ENCODE measurements at places on chromosomes 11 and 22.

GRCh38 chr22:30265823-30266444 lies 717 bp downstream of the OSM start:
- peak; percentile 92 for DNase-seq

DNA sequence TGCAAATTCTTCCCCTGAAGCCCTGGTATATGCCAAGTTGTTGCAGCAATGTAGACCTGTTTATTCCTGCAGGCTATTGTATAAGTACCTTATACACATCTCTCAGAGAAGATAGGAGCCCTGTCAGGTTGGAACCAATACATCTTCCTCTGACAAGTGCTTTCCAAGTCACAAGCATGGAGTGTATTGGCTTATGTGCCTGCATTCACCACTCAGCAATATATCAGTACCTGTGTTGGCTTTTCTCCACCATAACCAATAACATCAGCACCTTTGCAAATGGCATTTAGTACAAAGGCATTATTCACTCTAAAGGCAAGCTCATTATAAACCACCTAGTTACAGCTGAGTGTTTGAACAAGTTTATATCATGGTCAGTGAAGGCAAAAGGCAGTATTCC lies 611.7 kb upstream of the CNTN5 start:
- DNase-seq, result no peak

GRCh38 chr11:70467201-70468085 lies 69.1 kb downstream of the CTTN start:
- DNase-seq, result no peak

DNA sequence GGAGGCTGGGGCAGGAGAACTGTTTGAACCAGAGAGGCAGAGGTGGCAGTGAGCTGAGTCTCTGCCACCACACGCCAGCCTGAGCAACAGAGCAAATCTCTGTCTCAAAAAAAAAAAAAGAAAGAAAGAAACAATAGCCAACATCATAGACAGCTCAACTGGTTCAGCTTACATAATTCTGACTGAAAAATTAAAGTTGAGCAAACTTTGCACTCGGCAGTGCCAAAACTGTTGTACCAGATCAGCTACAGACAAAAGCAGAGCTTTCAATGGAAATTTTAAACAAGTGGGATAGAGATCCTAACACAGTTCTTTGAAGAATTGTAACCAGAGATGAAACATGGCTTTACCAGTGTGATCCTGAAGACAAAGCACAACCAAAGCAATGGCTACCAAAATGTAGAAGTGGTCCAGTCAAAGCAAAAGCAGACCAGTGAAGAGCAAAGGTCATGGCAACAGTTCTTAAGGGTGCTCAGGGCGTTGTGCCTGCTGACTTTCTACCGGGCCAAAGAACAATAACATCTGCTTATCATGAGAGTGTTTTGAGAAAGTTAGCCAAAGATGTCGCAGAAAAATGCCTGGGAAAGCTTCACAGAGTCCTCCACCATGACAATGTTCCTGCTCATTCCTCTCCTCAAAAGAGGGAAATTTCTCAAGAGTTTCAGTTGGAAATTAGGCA lies 59.3 kb downstream of the TTC28 start:
- DNase-seq, result no peak

DNA sequence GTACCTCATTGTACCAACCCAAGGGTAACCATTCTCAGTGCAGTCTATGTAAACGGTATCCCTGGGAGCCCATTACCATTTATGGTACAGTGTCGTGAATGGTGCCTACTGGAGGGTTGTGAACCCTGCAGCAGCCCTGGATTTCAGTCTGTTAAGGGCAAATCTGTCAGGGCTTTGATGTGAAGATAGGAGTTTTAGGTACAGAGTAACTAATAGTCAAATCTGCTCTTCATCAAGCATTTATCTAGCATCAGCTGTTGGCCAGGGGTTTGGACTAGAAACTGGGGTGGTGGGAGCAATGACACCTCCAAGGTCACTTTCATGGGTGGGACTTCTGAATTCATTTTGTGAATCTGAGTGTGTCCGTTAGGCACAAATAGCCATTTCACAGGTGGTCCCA lies 50.6 kb upstream of the RFPL3 start:
- no peak for DNase-seq

GRCh38 chr11:23732026-23732425 lies 764.8 kb upstream of the LUZP2 start:
- no peak for DNase-seq

DNA sequence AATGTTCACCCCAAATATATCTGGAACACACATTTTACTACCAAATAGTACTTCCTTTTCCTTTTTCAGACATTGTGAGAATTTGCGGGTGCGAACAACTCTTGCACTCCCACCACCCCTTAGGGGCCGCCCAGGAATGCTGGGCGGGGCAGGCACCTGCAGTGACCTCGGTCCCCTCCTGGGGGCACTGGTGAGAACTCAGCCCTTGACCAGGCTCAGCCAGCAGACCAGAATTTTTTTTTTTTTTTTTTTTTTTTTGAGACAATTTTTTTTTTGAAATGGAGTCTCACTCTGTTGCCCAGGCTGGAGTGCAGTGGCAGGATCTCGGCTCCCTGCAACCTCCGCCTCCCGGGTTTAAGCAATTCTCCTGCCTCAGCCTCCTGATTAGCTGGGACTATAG lies 75.8 kb downstream of the ARHGAP8 start:
- no peak for DNase-seq

- DNase-seq, result no peak
These were observed 32.6 kb downstream of the ZNRF3 start for GRCh38 chr22:28915969-28916368.

DNA sequence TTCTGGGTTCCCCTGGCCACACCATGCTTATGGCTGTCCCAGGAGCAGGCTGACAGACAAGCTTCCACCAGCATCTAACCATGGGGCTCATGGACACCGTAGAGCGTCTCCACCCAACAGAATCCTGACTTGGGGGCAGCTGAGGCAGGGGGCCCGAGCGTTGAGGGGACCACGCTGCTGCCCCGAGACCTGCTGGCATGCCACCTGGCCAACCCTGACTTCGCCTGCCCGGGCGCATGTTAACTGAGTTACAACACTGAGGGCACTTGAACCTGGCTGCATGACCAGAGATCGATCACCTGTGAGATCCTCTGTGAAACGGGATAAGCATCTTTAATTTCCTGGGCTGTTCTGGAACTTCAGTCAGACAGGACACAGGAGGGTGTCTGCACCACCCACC lies 13.7 kb downstream of the PPM1F start:
- no peak for DNase-seq

DNA sequence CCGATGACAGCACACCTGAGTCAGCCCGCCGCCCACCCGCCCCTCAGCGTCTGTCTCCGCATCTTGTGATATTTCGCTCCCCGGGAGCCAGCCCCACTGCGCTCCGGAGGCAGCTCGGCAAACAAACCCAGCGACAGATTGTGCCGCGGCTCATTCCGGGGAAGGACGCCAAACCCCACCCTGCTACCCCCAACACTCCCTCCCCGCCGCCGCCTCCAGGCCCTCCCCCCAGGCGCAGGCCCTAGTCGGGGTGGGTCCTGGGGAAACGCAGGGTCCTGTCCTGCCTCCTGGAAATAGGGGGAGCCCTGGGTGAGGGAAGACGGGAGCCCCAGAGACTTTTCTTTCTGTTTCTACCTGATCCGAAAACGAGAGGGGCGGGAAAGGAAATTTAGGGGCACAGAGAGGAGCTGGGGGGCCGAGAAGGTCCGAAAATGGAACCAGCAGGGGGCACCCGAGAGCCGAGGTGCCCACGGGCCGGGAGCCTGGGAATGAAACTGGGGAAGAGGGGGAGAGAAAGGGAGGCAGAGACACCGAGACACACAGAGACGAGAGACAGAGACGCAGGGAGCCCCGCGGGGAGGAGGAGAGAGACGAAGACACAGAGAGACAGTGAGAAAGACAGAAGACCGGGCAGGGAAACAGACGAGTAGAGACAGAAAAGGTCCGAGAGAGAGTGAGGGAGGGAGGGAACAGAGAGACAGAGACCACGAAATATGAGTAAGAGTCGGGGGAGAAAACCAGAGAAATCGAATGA lies 1.7 kb upstream of the RTN4RL2 start:
- DNase-seq, result no peak

DNA sequence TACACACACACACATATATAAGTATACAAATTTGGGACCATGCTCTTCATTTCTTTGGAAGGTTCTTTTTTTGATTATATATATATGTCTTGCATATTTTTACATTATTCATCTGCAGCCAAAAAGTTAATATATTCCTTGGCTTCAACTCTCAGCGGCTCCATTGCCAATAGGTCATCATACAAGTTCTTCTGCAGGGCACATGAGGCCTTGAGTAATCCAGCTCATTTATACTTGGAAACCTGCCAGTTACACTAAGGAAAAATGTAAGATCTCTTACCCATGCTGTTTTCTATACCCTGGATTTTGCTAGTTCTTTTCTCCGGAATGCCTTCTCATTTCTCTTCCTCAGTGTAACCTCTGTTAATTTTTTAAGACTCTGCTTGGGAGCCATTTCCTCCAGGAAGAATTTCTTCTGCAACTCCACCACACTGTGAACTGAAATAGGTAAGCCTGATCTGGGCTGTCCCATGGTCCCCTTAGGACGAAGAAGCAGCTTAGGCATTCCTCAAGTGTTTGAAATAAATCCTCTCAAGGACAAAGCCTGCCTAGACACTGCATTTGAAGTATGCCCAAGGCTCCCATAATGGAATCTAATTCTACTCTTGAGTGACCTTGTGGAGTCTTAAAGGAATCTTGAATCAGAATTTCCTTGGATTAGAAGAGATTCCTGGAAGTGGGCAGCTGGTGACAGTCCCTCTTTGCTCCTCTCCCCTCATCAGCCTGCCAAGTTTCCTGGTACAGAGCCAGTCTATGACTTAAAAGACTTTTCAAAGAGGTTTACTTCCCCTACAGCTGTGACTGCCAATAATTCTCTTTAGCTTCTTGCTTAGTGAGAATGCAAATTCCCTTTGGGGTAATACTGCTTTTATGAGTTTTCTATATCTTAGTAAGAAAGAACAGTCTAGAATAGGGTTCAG lies 182.8 kb downstream of the C11orf87 start:
- DNase-seq, result no peak

DNA sequence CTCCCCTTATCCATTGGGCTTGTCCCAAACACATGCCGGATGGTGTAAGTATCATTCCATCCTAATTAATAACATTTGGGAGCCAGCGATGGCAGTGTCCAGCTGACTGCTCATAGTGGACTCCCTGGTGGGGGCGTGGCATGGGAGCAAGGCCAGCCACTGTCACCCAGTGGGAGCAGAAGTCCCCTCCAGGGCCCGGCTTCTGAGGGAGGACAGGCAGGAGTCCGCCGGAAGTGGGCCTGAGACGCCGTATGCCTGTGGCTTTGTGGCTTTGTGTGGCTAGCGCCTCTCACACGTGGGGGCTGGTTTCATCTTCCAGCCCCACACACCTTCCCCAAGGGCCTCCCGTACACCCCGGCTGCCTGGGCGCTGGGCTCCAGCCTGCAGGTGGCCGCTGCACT lies 124.5 kb downstream of the KCNQ1 start:
- no peak for DNase-seq

DNA sequence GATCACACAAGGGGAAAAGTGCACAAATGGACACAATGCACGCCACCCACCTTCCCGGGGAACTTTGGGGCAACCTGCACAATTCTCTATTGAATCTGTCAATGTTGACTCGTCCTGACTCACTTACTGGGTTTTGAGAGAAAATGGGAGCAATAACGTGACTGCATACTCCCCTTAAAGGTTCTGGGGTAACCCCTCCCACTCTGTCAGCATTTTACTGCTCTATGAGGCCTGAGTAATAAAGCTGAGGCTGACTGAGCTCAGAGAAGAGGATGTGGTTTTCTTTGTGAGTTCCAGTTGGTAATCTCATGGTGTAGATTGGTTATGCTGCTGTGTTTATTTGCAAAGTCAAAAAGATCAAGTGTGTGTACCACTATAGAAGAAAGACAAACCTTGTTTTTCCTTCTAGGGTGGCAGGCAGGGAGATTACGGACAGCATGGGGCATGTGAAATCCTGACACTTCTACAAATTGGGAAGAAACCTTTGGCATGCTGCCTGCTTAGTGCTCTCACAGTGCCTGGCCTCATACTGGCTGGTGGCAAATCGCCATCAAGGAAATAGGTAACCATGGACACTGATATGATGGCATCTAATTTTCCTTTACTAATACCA lies 16.1 kb upstream of the APOA1 start:
- peak; percentile 32 for DNase-seq

GRCh38 chr11:19957294-19957943 lies 202.9 kb downstream of the DBX1 start:
- no peak for DNase-seq

GRCh38 chr11:114354076-114354475 lies 46.2 kb downstream of the C11orf71 start:
- no peak for DNase-seq

All from naive thymus-derived CD8-positive, alpha-beta T cell (primary cell).